ENCODE measurements at places on chromosomes 12 and 14.

- DNase-seq, result no peak
Observed at GRCh38 chr12:47717443-47718193, 7.7 kb downstream of the ENDOU start.

GRCh38 chr12:64383675-64384074, 6.9 kb downstream of the C12orf56 start:
- no peak for DNase-seq

DNA sequence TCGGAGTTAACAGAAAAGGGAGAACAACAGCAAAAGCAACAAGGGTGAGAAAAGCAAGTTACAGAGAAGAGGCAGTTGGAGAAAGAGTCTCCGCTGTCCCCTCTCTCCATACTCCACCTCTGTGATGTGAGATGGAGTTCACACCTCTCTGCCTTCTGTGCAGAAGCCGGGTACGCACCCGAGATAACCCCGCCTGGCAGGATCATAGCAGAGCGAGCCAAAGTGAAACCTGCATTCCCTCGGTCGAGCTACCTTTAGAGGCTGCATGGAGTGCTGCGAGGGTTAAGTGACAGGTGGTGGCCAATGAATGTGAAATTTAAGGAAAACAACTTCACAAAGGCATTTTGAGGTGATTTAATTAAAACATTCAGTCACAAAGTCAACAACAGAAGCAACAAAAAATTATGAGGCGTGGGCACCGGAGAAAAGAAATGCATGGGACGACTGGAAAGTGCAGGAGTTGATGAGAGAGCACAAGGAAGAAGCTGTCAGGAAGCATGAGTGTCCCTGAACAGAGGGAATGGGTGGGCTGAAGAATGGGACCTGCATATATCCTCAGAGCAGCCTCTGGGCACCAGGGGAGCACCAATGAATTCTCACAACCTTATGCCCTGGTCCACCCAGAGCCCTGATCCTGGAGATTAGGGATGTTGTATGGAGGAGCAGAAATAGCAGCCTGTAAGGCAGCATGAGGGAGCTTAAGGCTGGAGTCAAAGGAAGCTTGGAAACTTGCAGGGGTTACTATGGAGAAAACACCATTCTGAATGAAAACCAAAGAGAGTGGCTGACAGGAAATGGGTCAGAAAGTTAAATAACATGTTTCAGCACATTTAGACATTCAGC, 208.3 kb downstream of the EMP1 start:
- DNase-seq, result no peak

DNA sequence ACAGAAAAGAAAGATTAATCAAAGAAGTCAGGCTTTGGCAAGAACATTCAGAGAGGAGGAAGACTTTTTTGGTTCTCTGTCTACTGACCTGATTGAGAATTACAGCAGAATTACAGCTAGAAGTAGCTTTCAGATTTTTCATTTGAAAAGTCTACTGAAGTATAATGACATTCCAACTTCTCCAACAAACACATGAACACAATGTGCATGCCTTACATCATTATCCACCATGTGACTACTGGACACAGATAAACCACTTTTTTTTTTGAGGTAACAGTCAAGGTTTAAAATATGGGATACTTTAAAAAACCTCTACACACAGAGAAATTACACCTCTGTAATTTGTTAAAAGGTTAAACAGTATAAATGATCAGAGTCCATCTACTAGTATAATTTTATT, 12.3 kb downstream of the BTBD7 start:
- DNase-seq, result no peak

DNA sequence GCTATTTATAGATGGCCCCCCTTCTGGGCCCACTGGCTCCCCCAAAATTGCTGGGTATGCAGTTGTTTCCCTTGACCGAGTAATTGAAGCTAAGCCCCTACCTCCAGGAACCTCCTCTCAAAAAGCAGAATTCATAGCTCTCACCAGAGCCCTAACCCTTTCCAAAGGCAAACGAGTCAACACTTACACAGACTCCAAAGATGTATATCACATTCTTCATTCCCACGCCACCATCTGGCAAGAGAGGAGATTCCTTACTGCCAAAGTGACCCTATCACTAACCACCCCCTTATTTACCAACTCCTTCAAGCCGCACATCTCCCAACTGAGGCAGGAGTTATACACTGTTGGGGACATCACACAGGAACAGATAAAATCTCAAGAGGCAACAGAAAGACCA, 66.8 kb downstream of the MOK start:
- DNase-seq, result no peak

GRCh38 chr14:32468955-32469354, 139.9 kb downstream of the AKAP6 start:
- DNase-seq, result no peak

DNA sequence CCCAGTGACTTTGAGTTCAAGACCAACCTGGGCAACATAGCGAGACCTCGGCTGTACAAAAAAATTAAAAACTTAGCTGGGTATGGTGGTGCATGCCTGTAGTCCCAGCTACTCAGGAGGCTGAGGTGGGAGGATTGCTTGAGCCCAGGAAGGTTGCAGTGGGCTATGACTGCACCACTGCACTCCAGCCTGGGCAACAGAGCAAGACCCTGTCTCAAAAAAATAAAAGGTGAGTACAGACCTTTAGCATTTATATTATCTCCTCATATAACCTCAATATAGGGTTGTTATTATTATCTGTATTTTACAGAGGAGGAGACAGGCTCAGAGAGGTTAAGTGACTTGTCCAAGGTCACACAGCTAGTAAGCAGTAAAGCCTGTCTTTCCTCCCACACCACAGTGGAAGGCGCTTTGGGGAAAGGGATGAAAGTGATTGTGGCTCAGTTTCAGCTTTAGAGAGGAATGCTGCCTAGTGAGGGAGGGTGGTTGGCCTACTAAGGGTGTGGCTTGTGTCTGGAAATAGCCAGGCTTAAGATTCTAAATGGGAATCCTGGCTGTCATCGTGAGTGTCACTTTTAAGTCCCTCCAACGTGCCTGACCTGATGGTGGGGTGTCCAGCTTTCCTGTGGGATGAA, 7.2 kb downstream of the TPCN1 start:
- DNase-seq, result no peak

DNA sequence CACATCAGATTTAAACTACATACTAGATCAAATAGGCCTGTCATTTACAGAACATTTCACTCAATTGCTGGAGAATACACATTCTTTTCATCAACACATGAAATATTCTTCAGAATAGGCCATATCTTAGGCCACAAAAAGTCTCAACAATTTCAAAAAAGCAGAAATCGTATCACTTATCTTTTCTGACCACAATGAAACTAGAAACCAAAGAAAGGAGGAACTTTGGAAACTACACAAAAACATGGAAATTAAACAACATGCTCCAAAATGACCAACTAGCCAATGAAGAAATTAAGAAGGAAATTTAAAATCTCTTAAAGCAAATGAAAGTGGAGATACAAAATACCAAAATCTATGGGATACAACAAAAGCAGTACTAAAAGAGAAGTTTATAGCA, 35.1 kb downstream of the PARP11 start:
- DNase-seq, result no peak

- no peak for DNase-seq
Observed at GRCh38 chr14:39406560-39406959, 25.7 kb downstream of the FBXO33 start.

DNA sequence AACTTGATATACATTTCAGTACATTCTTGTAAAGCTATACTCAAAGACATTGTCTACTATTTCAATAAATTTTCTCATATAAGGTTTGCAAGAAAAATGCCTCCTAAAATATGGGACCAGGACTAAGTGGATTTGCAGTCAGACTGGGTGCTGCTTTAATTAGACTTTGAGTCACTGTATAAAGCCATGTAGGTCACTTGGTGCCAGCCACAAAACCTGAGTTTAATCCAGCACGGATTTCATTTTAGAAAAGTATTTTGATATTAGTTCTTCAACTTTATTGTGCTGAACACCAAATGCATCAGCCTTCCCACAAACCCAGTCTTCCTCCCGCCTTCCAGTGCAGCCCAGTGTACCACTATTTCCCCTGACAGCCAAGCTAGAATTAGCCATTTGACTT, 9.9 kb upstream of the NID2 start:
- DNase-seq, result no peak

DNA sequence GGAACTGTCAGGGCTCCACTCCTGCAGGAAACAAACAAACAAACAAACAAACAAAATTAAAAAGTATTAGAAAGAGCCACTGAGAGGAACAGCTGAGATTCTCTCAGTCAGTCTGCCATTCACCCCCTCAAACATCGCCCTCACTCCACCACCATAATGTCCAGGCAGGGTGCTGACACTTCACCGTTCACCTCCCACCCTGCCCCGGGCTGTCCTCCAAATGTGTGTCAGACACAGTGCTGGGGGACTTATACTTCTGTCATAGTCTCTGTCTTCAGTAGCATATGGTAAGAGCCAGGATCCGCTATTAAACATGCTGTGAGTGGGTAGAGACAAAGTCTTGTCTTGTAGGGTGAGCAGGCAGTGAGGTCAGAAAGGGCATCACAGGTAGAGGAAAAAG, 28.3 kb downstream of the KRT18 start:
- no peak for DNase-seq

- no peak for DNase-seq
Observed at GRCh38 chr12:3097836-3098235, 20.7 kb downstream of the TSPAN9 start.

GRCh38 chr12:117026343-117026742, 72.9 kb downstream of the TESC start:
- DNase-seq, result no peak

- no peak for DNase-seq
Observed at GRCh38 chr14:54893151-54893760, 9.4 kb downstream of the GCH1 start.

DNA sequence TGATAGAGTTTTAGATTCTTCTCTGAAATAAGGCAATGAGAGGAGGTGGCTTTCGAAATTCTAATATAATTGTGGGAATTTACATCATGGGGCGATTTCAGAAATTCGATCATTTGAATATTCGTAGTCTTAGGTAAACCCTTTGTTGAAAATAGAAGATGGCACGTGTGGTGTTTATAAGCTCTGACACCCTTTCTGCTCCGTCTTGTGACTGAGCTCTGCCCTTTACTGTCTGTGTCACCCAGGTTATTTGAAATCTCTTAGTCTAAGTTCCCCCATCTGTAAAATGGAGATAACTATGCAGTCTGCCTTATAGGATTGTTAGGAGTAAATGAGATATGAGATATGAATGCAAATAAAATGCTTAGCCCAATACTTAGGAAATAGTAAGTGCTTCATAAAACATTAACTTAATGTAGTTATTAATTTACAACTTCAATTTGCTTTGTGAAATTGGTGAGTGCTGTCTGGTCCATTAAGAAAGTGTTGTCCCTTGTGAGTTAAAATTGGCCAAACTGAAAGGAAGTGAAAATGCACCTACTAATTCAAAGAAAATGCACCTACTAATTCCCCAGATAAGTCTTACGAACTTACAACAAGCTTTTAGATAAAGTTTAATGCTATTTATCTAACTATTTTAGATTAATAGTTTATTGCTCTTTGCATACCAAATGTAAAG, 1.5 kb downstream of the BMAL2 start:
- DNase-seq, result no peak

GRCh38 chr14:75077794-75078193, 8.4 kb downstream of the ZC2HC1C start:
- no peak for DNase-seq

DNA sequence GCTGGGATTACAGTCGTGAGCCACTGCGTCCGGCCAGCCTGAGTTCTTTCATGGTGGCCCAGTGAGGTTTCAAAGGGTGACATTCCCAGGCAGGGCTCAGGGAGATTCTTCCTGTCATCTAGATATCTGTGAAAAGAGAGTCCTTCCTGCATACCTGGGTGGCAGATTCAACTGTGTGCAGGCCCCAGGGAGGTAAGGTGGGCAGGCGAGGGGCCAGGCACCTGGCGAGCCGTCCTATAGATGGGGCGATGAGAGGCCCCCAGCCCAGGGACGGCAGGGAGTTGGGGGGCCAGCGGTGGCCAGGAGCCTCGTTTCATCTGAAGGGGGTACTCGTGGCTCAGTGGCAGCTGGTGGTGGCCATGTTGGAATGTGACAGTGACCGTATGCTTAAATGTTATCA, 7.1 kb upstream of the EP400 start:
- DNase-seq, result no peak

- DNase-seq, result no peak
Observed at GRCh38 chr12:18345021-18345735, 83.9 kb downstream of the PIK3C2G start.

DNA sequence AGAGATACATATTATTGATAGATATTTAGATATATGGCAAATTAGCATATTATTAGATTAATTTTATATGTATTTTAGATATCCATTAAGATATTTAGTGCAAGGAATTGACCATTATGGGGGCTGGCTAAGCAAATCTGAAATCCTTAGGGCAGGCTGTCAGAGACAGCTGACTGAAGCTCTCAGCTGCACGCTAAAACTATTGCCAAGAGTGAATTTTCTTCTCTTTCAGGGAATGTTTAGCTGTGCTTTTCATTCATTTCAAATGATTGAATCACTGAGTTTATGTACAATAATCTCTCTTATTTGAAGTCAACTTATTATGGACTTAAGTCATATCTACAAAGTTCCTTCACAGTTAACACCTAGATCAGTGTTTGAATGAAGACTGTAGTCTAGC, 566.5 kb downstream of the LRFN5 start:
- DNase-seq, result no peak

- no peak for DNase-seq
Observed at GRCh38 chr12:118065380-118065779, 4.4 kb upstream of the WSB2 start.

DNA sequence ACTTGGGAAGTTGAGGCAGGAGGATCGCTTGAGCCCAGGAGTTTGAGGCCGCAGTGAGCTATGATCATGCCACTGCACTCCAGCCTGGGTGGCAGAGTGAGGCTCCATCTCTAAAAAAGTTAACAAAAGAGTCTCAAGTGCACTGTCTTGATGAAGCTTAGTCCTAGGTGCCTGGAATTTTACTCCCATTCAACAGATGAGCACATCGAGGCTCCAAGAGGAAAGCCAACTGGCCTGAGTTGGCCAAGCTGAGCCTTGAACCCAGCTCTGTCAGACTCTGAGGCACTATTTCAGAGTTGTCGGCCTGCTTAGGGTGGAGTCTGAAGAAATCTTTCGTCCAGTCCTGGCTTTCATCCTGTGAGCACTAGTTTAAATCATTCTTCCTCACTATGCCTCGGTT, 98.1 kb upstream of the MAP1LC3B2 start:
- DNase-seq, result no peak

DNA sequence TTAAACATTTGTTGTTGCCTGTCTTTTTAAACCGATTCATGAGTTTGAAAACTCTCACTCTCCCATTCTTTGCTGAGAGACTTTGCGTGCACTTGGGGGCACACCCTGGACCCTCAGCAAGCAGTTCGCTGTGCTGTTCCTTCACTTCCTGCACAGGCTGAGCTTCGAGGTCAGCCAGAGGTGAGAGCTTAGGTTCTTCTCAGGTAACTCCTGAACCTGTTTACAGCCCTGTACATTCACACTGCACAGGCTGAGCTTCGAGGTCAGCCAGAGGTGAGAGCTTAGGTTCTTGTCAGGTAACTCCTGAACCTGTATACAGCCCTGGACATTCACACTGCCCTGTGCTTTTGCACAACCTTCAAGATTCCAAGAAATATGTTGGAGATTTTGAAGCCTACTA, 9.8 kb upstream of the CLECL1 start:
- no peak for DNase-seq
